Head of caudate nucleus (tissue), 42 donors: ENCODE measurements at places on chromosomes 1 and 21.
A peak's percentile ranks its signal among the peaks of the same experiment; 100 is the strongest.

DNA sequence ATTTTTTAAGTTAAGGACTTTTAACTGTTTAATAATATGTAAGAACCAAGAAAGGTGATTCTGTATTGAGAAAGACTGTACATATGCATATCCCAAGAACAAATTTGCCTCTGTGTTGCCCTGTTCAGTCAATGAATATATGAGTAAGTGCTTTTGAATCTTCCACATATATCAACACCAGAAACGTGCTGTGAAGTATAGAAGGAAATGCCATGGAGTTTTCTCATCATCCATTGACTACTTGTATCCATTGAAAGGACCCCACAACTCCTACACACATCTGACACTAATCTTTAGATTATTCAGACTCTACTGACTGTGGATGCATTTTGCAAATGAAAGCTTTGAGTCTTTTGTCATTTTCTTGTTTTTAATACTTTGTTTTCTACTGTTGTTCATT is 366.9 kb downstream of the S1PR1 start:
- DNase-seq: no peak

DNA sequence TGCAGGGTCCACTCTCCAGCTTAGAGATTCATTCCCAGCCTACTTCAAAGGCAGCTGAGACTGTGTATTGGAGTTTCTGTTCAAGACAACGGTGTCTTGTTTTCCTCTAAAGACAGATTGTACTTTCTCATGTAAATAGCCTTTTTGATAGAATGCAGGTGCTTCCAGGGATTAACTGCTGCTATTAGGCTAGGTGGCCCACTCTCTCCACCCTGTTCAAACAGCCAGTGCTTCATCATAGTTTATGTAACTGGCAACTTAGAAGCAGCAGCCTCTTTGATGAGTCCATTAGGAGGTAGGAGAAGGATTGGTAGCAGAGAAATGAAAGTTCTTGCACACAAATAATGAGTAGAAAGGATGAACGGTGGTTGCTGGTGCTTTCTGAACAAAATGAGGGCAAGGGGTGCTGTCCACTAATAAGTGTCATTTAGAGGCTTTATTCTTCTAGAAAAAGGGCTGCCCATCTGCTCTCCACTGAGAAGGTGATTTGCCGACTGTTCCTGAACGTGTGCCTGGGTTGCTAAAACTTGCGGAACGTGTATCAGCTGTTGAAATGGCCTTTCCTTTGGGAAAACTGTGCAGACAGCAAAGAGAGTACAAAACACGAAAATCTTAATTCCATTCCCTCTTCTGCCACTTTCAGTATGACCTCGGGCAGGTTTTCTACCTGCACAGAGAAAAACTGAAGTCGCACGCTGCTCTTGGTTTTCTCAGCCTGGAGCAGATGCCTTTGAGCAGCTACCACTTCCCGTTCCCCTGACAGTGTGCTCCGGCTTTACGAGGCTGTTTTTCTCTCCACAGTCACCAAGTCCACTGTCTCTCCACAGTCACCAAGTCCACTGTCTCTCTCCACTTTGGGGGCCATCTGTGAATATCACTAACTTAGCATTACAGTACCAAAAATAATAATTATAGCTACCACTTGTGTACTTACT is 228.9 kb downstream of the KIF26B start:
- no peak for DNase-seq

GRCh38 chr1:230204842-230205241 is 137.8 kb downstream of the GALNT2 start:
- DNase-seq: no peak

DNA sequence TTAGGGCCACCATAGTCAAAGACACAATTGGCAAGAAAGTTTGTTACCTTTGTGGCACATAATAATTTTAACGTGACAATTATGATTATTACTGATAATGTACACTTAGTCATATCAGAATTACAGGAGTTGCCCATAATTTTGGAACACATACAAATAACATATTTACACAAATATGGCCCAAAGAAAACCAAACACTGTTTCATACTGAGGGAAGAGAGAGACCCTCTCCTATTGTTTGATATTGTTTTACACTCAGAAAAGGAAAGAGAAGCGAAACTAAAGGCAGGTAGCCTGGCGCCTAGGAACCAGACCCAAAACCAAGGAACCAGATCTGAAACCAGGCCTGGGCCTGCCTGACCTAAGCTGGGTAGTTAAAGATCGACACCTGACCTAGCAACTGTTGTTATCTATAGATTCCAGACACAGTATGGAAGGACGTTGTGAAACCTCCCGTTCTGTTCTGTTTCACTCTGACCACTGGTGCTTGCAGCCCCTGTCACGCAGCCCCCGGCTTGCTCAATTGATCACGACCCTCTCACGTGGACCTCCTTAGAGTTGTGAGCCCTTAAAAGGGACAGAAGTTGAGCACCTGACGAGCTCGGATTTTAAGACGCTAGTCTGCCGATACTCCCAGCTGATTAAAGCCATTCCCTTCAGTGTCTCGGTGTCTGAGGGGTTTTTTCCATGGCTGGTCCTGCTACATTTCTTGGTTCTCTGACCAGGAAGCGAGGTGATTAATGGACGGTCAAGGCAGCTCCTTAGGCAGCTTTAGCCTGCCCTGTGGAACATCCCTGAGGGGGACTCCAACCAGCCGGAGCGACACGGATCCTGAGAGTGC is 27.9 kb downstream of the C1orf115 start:
- DNase-seq: no peak

- DNase-seq: no peak
Measured at GRCh38 chr1:147389532-147390184, 147.2 kb downstream of the CHD1L start.

- no peak for DNase-seq
Measured at GRCh38 chr1:145799806-145800205, 24.1 kb downstream of the RNF115 start.

DNA sequence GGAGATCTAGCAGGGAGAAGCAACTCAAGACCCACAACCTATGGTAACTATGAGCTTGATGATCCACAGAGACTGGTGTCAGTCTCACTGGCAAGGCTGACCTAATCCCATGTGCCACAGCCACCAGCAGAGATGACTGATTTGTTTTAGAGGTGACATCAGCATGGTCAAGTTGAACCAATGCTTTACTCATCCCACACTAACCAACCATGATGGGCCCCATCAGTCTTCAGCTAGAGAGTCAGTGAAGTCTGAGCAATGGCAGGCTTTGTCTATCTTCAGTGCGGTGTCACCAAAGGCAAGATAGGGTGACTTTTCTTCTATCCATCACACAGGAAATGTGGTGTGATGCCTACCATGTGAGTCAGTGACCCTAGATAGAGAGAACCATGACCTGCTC is 1470.7 kb downstream of the NCAM2 start:
- no peak for DNase-seq

DNA sequence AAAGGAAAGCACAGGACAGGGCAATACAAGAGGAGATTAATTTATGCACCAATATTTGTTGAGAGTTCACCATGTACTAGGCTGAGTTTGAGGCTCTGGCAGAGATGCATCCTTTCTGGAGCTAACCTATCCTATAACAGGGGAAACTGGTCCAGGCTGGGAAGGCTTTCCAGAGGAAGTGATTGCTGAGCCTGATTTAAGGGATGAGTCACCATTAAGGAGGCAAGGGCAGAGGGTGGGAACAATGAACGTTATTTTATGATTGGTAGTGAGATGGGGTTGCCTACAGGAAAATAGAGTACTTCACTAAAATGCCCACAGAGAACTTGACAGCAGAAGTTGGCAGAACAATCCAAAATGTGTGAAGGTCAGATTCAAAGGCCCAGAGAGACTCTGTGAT is 141.4 kb downstream of the PLPP3 start:
- no peak for DNase-seq

GRCh38 chr1:151776665-151777062 is 13.4 kb upstream of the MRPL9 start:
- DNase-seq: no peak

DNA sequence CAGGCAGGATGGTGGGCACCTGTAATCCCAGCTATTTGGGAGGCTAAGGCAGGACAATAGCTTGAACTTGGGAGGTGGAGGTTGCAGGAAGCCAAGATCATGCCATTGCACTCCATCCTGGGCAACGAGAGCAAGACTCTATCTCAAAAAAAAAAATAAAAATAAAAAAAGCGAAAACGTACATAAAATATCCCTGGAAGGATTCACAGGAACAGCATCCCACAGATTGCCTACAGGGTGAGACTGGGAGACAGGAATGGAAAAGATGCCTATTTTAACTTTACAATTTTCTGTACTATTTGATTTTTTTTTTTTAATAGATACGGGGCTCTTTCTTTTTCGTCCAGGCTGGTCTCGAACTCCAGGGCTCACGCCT is 604 bp upstream of the NBPF3 start:
- no peak for DNase-seq

GRCh38 chr1:237976331-237976730 is 85.6 kb upstream of the ZP4 start:
- DNase-seq: no peak

DNA sequence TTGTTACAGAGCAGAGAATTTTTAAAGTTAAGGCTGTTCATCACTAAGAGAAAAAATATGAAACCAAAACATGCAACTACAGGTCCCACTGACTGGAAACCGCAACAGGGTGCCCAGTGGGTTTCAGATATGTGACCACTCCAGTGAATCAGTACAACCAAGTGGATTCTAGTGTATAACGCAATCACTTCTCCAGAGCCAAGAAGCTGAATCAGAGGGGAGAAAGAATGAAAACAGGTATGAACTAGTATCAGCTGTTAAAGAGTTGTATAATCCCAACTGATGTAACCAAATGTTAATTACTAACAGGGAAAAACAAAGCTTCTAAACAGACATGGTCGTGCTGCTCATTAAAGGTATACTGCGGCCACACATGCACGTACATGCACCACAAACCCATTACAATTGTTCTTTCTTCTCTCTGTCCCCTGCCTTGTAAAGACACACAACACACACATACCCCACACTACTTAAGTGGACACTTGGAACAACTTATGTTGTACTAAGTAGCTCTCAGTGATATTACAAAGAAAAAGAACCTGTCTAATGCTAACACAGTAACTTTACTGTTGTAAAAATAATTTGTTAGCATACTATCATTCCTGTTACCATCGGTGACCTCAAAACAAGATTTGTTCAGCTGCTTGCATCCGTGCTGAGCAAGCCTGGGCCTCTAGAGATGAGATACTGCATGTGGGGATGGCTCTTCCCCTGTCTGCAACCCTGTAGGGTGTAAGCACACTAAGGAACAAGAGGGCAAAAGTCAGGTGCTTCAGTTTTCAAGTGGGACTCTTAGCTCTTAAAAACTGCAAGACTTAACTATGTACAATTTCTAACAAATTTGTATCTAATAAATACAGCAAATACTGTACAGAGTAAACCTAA is 74.2 kb downstream of the PTPN14 start:
- no peak for DNase-seq

DNA sequence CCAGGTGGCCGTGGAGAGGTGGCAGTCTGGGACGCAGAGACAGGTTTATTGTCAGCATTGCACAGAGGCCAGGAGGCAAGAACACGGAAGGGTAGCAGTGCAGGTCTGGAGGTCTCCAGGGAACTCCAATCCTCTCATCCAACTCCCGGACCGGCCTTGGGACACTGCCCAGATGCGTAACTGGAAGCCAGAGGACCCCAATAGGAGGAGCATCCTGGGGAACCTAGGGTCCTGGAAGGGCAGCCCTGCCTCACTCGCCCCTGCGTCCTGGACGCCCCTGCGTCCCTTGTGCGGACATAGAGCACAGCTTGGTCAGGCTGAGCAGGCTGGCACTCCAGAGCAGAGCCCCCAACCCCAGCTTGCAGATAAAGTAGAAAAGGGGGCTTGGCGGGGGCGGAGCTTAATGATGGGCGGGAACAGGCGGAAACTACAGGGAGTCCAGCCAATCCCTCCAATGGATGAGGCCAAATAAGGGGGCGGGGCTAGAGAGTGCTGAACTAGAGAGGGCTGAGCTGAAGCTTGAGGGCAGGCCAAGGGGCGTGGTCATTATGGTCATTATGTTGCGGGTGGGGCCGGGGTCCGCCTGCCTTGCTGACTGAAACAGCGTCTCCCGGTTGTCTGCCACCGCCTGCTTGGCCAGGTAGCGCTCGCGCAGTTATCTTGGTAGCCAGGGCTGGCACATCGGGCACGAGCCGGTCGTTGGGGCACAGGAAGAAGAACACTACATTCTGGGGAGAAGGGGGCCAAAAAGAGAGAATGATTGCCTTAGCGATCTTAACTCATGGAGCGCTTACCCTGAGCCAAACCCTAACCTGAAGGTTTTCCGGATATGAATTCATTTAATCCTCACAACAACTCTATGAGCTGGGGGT is 3.7 kb upstream of the ARHGEF19 start:
- DNase-seq: peak; percentile 74

DNA sequence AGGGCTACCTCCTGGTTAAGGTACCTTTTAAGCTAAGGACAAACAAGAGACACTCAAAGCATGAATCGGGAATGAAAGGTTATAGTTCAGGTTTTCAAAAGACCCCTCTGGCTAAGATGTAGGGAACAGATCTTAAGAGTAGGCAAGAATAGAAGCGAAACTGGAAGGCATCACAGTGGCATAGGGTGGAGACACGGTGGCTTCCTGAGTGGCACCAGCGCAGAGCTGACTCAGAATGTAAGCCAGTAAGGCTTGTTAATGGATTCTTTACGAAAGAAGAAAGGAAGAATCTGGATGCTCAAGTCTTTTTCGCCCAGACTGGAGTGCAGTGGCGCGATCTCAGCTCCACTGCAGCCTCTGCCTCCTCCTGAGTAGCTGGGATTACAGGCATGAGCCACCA is 21.2 kb downstream of the PADI6 start:
- DNase-seq: no peak

- DNase-seq: no peak
Measured at GRCh38 chr1:198295971-198296370, 139.2 kb downstream of the NEK7 start.

GRCh38 chr1:112637254-112638109 is 17.9 kb downstream of the CAPZA1 start:
- DNase-seq: no peak

GRCh38 chr1:75539230-75540116 is 71.4 kb downstream of the SLC44A5 start:
- no peak for DNase-seq

DNA sequence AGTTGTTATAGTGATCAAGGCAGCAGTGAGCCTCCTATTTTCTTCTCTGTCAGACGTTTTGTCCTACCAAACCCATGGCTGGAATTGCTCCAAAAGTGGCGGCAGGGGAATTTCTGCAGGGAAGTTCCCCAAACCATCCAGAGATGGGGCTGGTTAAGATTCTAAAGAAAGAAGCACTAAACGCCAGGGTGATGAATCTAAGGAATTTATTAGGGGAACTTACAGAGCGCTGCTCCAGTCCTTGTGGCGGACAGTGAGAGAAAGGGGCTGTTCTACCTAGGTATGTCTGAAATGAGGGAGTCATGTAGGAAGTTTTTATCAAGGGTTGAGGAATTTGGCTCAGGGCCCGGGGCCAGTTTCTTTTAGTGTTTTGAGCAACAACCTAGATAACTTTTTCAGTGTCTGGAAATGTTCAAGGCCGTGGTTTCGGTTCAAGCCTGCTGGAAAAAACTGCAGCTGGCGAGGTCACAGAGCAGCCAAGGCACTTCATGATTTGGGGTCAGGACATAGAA is 222.4 kb upstream of the B3GALT2 start:
- no peak for DNase-seq

DNA sequence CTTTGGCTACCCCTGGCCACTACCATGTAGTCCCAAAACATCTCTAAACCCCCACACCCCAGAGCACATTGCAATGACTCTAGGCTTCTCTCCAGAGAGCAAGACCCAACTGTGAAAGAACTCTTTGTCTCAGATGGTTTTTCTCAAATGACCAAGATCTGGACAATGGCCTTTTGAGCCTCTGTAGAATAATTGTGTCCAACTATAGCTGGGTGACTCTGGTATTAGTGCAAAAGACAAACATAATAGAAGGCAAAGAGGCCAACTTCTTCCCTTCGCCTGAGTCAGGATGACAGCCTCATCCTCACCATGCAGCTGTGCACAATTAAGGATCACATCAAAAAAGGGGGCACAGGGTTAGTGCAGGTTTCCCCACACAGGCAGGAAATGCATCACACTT is 139.6 kb downstream of the BRINP2 start:
- DNase-seq: no peak
